ENCODE measurements at places on chromosomes 5 and 9.

GRCh38 chr5:105903069-105903468 lies 1767.7 kb downstream of the EFNA5 start:
- DNase-seq, result no peak

DNA sequence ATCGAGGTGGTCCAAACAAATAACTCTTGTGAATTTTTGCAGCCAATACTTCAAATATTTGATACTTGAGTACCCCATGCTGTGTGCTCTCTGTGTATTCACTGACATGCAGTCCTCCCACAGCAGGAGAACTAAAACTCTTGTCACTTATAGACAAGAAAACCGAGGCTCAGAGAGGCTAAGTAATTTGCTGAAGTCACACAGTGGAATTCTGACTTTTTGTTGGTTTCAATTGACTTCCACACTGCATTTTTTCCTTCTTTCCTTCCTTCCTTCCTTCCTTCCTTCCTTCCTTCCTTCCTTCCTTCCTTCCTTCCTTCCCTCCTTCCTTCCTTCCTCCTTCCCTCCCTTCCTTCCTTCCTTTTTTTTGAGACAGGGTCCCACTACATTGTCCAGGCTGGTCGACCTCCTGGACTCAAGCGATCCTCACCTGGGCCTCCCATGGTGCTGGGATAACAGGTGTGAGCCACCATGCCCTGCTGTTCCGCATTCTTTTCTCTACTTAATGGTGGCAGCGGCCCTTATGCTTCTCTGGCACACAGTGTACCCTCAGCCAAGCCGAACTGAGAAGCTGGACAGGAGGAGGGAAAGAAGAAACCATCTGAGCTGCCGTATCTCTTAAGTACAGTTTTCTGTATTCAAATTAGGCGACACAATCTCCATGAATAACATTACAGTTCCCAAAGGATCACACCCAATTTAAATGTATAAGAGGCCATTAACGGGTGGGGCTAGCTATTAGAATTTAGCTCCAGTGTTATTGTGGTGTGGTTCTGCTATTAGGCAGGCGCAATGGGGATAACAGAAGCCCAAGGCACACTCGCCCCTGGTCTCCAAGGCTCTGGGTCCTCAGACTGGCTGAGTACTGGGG lies 38.4 kb upstream of the GRHPR start:
- no peak for DNase-seq

DNA sequence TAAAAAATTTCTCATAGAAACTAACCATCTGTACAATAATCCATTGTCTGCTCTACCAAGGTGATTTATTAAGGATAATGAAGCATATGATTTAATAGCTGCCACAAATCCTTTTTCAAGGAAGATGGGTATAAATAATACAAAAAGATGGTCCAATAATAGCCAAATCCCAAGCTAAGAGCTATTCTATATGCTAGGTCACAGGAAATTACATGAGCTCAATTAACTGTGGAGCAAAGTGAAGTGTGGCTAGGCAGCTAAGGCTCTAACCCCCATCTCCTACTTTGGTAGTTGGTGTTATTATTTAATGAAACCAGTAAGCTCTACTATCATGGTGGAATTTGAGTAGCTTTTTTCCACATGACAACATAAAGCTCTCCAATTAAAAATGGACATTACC lies 1045.0 kb upstream of the DMAC1 start:
- DNase-seq, result no peak

DNA sequence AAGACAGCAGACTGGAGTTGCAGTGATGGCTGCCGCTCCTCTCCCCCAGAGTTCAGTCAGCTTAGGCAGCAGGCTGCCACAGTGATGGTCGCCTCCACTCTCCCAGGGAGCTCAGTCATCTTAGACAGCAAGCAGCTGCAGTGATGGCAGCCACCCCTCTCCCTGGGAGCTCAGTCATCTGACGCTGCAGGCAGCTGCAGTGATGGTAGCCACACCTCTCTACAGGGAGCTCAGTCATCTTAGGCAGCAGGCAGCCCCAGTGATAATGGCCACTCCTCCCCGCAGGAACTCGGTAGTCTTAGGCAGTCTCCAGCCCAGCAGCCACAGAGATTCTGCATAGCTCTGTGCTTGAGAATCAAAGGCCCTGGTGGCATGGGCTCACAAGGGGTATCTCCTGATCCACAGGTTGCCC lies 582.7 kb downstream of the DTWD2 start:
- no peak for DNase-seq

DNA sequence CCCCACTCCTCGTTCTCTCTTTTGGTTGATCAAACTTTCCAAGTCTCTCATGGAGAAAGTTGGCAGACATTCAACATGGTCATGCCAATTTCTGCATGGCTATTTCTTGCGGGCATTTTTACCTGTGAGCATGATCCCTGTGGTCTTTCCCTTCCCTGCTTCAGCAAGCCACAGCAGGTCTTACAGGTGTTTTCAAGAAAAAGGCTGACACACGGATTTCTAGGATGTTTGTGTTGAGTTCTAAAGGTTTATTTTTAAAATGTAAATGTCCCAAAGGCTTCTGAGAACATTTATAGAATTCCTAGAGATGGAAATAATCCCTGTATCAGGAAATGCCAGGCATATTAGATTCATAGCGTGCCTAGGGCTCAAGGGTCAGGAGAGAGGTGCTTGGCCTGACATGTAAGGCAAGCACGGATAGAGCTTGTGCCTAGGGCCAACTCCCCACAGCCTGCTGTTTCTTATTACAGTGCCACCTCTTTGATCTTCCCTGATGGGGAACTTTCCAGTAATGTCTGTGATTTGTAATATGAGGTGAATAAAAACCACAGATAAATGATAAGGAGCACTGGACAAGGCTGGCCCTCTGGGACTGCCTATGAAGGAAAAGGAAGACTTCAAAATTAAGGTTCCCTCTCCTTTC lies 79.8 kb downstream of the MUSK start:
- DNase-seq, result no peak

GRCh38 chr5:69498384-69498783 lies 5.8 kb downstream of the OCLN start:
- DNase-seq, result no peak

- DNase-seq, result no peak
Observed at GRCh38 chr9:114034661-114035062, 43.4 kb downstream of the AMBP start.

DNA sequence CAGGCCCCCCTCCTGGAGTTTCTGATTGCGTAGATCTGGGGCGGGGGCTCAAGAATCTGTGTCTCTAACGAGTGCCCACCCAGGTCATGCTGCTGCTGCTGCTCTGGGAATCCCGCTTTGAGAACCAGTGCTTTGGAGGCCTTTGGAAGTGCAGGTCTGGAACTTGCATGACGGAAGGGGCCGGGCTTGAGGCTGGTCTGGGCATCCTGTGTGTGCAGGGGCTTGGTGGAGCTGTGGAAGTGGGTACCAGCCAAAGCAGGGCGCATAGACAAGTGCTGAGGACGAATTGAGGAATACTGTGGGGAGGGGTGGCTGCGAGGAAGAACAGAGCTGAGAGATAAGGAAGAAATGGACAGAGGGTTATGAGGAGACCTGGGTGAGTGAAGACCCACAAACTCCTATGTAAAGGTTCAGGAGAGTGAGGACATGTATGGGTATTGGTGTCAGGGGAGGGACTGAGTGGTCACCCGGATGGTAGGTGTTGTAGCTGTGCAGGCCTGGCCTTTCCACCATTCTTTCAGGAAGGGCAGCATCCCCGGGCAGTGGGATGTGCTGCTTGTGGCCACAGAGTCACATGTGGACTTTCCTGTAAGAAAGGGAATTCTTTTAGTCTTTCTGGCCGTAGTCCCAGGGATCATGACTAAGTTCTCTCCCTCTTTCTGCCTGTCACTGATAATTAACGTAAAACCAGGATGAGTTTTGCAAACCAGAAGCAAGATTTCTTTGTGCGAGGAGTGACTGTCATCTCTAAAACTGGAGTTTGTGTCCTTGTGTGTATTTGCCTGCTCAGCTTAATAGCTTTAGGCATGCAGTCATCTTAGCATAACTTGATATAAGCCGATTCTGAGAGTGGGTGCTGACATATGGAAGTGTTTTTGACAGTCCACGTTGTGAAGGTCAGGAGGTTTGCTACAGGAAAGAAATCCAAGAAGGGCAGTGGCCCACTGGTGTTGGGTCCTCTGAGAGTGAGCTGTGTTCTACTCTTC lies 43.3 kb upstream of the TJP2 start:
- DNase-seq, result no peak

GRCh38 chr5:122494109-122494508 lies 182.1 kb downstream of the SNCAIP start:
- DNase-seq, result peak; percentile 64

DNA sequence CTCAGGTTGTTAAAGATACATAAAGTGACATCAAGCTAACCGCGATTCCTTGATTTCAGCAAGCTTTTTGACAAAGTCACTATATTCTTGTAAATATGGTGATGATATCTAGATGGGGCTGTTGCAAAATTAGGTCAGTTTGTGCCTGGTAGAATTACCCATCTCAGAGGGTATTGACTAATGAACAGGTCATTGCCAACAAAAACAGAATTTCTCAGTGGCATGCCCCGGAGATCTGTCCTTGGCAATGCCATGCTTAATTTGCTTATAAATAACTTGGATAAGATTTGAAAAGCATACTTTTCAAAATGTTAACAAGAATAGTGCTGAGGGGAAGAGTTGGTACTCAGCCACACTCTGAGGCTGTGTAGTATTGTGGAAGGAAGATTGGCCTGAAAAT lies 783.3 kb upstream of the SEMA6A start:
- DNase-seq, result no peak

DNA sequence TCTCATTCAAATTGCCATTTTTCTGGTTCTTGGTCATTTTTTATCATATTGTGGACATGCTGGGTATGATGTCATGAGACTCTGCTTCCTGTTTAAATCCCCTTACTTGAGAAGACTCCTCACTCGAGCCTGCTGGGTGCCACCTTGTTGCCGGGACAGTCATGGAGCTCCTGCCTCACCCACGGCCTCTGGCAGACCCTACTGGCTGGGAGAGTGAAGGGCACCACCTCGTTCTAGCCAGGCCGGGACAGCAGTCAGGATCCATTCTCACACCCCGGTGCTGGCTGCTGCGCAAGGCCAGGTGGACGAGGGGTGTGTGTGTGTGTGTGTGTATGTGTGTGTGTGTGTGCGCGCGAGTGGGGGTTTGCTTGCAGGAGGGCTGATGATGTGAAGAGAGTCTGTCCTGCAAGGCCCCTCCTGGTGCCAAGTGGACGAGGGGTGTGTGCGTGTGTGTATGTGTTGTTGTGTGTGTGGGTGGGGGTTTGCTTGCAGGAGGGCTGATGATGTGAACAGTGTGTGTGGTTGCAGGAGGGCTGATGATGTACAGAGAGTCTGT lies 4.4 kb downstream of the CEP72 start:
- no peak for DNase-seq

DNA sequence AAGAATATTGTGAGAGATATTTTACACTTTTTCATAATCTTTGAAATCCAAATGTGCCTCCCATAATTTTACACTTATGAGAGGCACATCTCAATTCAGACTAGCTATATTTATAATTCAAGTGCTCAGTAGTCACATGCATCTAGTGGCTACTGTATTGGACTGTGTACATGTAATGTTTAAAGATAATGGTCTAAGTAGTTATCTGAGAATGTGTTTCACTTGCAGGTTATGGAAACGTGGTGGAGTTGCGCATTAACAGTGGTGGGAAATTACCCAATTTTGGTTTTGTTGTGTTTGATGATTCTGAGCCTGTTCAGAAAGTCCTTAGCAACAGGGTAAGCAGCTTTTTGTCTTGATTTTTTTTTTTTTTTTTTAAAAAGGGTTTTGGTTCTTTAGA lies 28.8 kb downstream of the G3BP1 start:
- no peak for DNase-seq

DNA sequence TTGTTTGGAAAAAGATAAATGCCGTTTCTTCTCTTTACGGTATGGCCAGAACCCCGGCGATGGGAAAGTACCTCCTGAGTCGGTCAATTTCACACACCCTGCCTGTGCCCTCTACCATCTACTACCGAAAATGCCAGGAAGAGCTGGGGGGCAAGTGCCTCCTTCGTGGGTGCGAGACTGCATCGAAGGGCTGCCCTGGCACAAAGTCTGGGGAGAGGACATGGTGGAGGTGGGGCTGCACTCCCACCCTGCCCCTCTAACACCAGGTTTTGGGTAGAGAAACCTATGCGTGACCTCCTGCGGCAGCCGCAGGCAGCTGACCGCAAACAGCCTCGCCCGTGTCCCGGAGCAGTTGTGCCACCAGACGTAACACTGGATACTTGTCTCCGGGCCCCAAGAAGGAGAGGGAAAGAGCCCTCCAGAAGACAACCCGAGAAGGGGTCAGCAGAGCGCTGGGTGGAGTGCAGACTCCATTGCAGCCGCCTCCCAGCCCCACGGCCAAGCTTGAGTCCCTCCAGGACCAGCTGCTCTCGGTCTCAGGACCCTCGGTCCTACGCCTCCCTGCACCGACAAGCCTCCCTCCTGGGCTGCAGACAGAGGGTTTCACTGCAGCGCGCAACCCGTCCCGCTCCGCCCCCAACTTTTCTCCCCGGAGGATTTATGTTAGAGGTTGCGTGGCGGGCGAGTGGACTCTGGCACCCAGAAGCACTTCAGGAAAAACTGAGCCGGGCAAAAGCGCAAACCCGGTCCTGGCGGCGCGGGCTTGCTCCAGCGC lies 823 bp upstream of the PRDM6 start:
- DNase-seq, result no peak

DNA sequence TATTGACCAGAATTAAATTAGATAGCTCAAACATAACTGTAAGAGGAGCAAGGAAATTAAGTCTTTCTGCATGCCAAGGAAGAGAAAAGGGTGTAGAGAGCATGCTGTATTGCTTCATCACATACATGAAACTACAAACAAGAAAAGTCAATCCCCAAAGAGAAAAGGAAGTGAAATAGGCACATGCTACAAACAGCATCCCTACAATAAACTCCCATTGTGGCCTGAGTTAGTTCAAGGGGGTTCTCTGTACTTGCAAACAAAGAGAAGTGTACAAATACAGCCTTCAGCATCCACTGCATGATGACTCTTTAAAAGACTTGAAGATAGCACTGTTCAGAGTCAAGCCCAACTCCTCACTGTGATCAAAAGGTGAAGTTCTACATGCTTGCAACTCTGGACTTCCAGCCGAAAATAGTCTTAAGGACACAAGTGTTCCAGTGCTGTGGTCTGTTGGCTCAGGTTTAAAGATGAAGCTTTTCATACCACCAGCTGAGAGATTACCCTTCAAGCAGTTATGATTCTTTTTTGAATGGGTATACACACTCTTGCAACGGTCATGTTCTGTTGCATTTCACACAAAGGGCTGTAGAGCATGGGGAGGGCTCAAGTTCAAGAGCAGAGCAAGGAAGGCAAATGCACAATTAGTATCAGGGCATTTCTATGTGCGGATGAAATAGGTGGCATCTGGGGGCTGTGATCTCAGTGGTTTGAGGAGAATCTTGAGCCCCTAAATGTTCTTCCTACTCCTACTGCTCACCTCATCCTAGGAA lies 534.5 kb downstream of the EBF1 start:
- no peak for DNase-seq

- peak; percentile 90 for DNase-seq
Observed at GRCh38 chr9:76379494-76379893, 14.7 kb downstream of the RFK start.

DNA sequence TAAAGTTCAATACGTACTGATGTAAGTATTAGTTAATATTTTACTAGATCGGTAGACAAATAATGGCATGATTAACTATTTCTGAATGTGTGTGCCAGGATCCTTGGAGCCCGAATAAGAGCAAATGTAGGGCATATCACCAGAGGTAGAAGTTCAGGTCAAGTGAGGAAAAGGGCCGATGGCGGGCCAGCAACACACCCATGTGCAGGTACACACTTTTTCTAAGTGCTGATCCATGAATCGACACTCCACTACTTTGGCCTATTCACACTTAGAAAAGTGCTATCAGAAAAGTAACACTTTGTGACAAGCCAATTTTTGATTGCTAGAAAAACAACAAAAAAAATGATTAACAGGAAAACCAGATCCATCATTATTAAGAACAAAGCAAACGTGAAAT lies 150.3 kb downstream of the AUH start:
- DNase-seq, result no peak

Measured in NCI-H1105 treated with DMSO at 0.1 percent for 48 hours (cell line).